Left renal pelvis (tissue), 4 donors: ENCODE measurements at places on chromosomes 12 and 14. TPM values are rescaled to one million over a fixed set of nuclear protein-coding genes. Genes with fewer than 3 reads are reported as not detected.

DNA sequence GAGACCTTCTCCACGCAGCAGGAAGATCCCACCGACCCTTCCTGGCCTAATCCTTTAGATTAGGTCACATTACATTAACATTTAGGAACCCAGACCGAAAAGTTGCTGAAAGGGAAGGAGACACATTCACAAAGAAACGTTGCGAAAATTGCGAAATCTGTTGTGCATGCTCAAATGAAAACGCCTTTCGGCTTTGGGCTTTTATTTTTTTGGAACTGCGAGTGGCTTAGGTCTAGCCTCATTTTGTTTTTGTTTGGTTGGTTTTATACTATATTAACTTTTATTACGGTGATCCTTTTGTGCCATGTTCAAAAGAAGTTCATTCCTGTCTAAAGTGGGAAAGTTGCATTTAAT lies 1.5 kb downstream of the MYF6 start:
- DNase-seq = no peak

- DNase-seq = no peak
These were observed 12.3 kb downstream of the NANOG start for GRCh38 chr12:7801460-7801859.

DNA sequence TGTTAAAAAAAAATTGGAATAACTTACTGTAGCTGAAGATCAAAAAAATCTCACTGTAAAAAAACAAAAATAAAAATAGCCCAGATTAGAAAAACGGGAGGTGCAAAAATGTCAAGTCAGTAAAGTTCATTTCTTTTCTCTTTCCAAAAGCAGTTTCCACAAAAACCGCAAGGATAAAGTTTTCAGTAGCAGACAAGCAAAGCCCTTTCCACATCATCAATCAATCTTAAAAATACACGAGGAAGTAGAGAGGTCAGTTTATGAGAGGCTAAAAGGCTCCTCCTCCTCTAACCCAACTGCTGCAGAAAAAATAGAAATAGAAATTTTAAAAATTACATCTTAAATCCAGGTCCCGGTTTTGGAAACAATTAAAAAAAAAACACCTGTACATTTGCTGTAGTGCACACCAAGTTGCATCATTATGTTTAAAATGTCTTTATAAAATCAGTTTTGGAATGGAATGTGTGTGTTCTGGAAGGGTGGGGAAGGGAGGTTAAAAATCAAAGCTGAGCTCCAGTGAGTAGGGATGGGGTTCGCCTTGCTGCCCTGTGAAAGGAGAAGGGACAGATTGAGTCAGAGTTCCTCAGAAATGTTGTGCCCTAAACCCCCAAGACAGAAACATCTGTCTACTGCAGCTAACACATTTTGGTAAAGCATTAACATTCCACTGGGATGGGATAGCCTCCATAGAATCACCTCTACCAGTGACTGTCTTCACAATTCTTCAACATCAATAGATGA lies 5.8 kb downstream of the HNRNPC start:
- DNase-seq = no peak

CATSPERB gene
- 0.29 TPM for polyA plus RNA-seq

DNA sequence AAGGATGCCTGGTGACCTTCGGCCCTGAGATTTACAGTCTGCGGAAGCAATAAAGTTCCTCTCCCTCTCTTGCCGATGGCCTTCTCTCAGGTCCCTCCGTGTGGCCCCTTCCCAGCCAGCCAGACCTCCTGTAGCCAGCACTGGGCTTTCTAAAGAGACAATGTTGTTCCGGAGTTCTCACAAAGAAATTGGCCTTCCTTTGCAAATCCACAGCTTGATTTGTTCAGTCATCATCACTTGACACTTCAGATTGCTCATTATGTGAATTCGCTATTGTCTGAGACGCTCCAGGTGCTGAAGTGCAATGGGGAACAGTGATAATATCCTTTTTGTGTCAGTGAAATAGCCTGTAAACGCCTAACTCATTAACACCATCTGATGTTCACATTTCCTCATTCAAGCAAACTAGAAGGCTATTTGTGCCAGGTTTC lies 43.7 kb upstream of the GPHB5 start:
- DNase-seq = no peak

DNA sequence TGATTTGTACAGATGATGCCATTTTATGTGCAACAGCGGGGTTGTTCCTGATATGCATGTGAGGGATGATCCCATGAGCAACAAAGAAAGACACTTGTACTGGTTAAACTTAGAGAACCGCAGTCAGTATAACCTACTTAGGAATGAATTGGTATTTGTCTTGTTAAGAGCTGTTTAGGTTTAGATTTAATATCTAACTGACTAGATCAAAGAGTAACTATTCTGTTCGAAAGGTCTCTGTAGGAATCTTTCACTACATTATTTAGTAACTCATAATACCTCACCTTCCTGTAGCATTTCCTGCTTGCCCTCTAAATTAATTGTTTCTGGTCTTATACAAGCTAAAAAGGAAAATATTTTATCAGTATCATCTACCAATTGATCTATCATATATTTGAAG lies 350.4 kb downstream of the TRHDE start:
- DNase-seq = no peak

IL25 gene
- not detected for polyA plus RNA-seq

DNA sequence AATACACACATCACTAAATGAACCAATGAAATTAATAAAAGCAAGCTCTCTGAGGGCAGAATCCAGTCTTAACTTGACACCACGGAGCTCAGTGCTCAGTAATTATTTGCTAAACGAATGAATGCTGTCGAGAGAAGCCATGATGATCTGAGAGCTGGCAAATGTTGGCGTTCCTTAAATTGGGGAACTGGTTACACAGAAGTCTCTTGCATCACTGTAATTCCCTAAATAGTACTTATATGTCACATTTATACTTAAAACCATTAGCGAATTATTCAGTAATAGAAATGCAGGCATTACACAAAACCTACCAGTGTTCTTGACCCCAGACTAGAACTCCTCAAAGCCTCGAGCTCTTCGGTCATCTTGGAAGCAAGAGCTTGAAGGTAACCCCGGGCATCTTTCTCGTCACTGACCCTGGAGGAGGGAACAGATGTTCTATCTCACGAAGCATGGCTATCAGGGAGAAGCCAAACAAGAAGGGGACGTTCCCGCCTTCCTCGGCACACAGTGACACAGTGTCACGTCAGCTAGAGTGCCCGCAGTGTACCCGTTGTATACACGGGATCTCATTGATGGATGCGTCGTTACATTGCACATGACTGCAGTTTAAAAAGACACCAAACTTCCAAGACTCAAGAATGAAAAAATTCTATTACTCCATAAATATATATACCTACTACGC lies 43.6 kb downstream of the AMN start:
- DNase-seq = no peak

DNA sequence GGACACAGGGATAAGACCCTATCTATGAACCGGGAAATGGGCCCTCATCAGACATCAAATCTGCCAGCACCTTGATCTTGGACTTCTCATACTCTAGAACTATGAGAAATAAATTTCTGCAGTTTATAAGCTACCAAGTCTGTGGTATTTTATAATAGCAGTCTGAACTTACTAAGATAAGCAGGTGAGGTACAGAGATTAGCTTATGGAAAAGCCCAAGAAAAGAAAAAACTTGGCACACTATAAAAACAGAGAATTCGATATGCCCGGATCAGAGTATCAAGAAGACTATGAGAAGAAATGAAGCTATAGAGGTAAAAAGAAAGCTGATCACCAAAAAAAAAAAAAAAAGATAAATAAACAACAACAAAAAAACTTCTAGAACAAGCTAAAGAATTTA lies 52.6 kb downstream of the EEA1 start:
- no peak for DNase-seq

DNA sequence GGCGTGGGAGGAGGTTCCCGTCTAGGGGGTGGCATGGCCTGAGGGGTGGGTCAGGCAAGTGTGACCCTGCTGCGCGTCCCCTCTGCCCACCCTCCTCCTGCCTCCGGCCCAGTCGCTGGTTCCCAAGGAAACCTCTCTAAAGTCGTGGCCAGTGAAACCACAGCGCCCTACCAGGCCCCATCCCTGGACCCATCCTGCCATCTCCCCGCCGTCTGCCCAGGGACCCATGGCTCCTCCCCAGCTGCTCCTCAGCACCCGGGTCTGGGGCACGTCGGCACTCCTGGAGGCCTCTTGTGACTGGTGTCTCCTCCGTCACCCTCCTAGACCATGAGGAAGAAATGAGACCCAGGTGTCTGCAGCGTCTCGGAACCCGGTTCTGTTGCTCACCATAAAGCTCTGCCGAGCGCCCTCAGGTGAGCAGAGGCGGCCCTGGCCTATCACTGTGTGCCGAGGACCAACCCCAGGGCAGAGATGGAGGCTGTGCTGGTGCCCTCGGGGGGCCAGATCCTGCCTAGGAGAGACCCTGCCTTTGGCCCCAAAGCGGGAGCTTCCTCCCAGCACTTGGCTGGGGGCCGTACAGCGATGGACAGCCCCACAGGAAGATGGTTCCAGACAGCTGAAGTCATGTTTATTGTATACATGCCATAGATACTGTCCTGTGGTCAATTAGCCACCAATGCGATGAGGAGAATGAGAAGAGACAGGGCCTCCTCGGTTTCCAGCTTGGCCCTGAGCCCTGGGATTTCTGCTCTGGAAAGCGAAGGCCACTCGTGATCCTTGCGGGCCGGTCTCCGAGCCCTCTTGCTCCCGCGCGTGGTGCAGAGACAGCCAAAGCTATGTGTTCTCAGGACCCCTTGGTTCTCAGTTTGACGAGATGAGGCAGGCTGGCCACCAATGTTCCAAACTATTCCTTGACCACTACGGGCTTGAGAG lies 222.5 kb upstream of the RTL1 start:
- no peak for DNase-seq

TRPV4 gene
- polyA plus RNA-seq = 1.5 TPM

LAG3 gene
- polyA plus RNA-seq = 3.1 TPM

ACRBP gene
- polyA plus RNA-seq = 4.4 TPM

TOMM20L gene
- 1.4 TPM for polyA plus RNA-seq

SMOC1 gene
- polyA plus RNA-seq = 2.0 TPM

RPAP3 gene
- polyA plus RNA-seq = 43.8 TPM

GRCh38 chr12:115452751-115453281 lies 768.8 kb upstream of the TBX3 start:
- DNase-seq = no peak

SLC11A2 gene
- polyA plus RNA-seq = 51.7 TPM

ADAM21 gene
- 0.43 TPM for polyA plus RNA-seq

GRCh38 chr14:43003845-43004244 lies 1397.2 kb downstream of the LRFN5 start:
- DNase-seq = no peak
